NCI-H1436 (cell line): ENCODE measurements at places on chromosomes 1 and 21.

GRCh38 chr1:30673395-30673794, 50.0 kb downstream of the MATN1 start:
- no peak for DNase-seq

DNA sequence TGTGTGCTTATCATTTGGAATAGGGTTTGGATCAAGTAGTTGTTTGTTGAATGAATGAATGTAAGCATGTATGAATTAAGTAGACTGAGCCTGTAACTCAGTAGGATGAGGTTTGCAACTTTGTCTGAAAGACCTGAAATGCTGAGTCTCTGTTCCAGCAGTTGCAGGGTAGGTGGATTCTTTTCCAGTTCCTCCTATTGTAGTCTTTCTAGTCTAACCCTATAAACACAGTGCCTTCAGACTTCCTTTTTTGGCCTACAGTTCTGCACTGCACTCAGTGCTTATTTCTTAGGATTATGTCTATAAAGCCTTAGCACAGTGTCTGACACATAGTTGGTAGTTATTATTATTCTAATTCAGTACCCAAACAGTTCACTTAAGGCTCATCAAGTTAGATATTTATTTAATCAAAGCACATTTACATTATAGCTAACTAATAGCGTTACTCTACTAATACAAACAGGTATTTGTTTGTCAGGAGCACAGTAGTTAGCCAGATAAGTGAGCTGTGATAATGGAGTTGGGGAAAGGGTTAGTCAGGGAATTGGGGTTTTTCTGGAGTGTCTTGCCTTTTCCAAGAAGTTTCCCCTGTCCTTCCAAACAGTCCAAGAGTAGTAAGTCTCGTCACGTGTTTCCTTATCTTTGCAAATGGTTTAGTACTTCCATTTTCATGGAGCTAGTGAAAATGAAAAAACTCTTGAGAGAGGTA, 45.0 kb downstream of the ABCD3 start:
- no peak for DNase-seq

- DNase-seq, result no peak
Observed at GRCh38 chr1:197314682-197315081, 46.6 kb downstream of the CRB1 start.

DNA sequence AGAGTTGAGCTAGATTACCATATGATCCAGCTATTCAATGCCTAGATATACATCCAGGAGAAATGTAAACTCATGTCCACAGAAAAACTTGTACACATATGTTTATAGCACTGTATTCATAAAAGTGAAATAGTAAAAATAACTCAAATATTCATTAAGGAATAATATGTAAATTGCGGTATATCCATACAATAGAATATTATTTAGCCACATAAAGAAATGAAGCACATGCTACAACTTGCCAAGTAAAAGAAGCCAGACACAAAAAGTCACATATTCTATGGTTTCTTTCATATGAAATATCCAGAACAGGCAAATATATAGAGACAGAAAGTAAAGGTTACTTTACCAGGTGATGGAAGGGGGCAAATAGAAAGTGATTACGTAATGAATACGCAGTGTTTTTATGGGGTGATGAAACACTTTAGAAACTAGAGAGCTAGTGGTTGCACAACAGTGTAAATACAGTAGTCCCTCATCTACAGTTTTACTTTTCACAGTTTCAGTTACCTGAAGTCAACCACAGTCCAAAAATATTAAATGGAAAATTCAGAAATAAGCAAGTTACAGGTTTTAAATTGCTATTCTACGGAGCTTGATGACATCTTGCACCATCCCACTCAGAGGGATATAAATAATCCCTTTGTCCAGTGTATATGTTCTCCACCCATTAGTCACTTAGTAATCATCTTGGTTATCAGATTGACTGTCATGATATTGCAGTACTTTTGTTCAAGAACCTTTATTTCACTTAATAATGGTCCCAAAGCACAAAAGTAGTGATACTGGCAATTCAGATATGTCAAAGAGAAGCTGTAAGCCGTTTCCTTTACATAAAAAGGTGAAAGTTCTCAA, 62.3 kb downstream of the ZNF644 start:
- no peak for DNase-seq

GRCh38 chr21:36010801-36011200, 49.5 kb downstream of the SETD4 start:
- DNase-seq, result no peak

DNA sequence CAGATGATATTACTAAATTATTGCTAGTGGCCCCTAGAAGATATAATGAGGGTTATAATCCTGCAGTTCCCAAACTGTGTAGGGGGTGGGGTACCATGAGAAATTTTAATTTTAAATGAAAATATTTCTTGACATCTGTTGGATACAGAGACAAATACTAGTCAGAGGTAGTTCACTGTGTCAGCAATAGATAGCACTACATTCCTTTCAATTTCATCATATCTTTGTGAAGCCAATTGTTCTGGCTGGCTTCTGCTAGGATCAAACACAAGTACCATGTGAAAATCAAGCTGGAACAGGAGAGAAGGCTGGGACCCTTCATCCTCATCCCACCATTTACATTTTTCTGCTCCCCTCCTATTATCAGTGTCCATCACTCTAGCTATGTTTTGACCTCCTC, 208.1 kb downstream of the USH2A start:
- no peak for DNase-seq

GRCh38 chr21:46600305-46600704, 4.6 kb downstream of the S100B start:
- DNase-seq, result no peak

- no peak for DNase-seq
Observed at GRCh38 chr1:21124846-21125245, 51.9 kb downstream of the EIF4G3 start.

DNA sequence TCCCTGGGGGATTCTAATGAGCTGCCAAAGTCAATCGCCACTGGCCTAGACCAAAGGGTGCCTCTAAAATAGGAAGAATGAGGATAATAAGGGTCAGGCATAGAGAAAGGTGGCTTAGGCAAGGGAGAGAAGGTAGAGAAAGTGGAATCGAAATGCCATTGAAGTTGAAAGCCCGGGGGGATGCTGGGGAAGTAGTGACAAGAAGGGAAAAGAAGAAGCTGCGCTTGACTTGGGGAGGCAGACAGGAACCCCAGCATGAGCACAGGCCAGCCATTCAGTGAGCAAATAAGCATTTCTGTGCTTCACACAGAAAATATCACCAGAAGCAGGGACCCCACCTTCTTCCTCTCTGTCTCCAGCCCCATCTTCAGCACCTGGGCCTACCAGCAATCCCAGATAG, 1.5 kb downstream of the CD2 start:
- DNase-seq, result no peak

DNA sequence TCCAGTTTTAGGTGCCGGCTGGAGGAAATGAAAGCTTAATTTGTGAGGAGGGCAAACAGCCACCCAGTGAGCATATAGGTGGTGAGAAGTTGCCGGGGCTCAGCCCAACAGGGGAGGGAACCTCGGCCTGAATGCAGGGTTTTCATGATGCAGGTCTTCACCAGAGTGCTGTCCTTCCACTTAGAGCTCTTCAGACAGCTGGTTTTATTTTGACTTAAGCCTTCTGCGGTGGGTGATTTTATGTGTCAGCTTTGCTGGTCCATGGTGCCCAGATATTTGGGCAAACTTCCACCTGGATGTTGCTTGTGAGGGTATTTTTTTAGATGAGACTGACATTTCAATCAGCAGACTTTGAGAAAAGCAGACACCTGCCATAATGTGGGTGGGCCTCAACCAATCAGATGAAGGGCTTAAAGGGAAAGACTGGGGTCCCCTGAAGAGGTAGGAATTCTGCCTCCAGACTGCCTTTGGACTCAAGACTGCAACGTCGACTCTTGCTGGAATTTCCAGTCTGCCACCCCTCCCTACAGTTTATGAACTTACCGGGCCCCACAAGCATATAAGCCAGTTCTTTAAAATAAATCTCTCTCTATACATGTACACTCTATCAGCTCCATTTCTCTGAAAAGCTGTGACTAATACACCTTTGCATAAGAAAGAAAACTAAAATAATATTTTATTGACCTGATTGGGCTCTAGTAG, 72.8 kb downstream of the RHOU start:
- DNase-seq, result no peak

DNA sequence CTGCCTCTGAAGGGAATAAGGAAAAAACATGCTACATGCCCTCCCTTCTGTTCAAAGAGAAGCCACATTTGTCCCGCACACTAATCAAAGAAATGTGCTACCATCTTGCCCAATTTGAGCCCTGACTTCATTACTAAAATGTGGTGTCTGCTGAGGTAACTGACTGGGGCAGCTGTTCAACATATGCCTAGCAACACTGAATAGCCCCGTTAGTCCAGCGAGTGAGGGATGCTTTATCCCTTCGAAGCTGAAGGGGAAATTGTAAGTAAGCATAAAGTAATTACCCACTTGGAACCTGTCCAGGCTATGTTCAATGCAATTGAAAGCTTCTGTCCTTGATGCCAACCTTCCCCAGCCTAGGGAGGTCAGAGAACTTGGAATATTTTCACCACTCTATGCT, 310.6 kb downstream of the SEC16B start:
- DNase-seq, result peak; percentile 11

- DNase-seq, result no peak
Observed at GRCh38 chr1:192151176-192151575, 7.1 kb upstream of the RGS18 start.

GRCh38 chr1:20739225-20739624, 6.7 kb upstream of the SH2D5 start:
- DNase-seq, result no peak

DNA sequence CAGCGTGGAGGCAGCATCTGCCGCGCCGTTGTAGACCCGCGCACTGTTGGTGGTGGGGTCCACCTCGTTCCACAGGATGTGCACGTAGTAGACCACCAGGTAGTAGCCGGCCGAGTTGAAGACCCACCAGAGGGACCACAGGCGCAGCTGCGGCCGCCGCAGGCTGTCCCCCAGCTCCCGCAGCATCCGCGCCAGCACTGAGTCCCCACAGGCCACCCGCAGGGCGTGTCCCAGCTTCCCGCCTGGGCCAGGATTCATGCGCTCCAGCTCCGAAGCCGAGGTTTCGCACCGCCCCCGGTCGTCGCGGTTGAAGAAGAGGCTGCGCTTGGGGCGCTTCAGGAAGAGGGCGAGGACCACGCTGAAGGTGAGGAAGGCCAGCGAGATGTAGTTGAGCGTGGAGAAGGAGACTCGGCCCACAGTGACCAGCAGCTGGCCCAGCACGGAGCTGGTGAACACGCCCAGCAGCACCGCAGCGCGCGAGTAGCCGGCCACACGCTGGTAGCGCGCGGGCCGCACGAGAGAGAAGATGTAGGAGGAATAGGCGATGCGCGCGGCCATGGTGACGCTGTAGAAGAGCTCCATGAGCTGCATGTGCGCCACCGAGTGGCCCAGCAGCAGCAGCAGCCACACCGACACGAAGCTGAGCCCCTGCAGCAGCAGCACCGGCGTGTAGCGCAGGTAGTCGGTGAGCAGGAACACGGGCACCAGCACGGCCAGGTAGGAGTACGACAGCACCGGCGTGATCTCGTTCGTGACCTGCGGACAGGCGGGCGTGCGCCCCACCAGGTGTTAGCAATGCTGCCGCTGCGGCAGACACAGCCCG, 10.6 kb downstream of the SLC19A1 start:
- no peak for DNase-seq

GRCh38 chr1:53316424-53316765, 11.5 kb downstream of the LRP8 start:
- no peak for DNase-seq

GRCh38 chr1:17686258-17686657, 68.9 kb upstream of the ACTL8 start:
- no peak for DNase-seq

- DNase-seq, result no peak
Observed at GRCh38 chr1:179788259-179788658, 45.2 kb downstream of the FAM163A start.

- DNase-seq, result no peak
Observed at GRCh38 chr1:42130061-42130660, 23.0 kb upstream of the GUCA2B start.

GRCh38 chr21:36909901-36910561, 56.4 kb downstream of the HLCS start:
- DNase-seq, result no peak

- DNase-seq, result no peak
Observed at GRCh38 chr1:17837233-17838030, 82.3 kb downstream of the ACTL8 start.
